ENCODE measurements at places on chromosomes 5 and 9.

- DNase-seq = no peak
Measured at GRCh38 chr5:52283221-52283620, 504.5 kb upstream of the ITGA1 start.

GRCh38 chr5:66307647-66308241 lies 163.6 kb downstream of the SREK1 start:
- DNase-seq = peak; percentile 67

- DNase-seq = peak; percentile 18
Measured at GRCh38 chr5:53642061-53642460, 81.6 kb downstream of the NDUFS4 start.

DNA sequence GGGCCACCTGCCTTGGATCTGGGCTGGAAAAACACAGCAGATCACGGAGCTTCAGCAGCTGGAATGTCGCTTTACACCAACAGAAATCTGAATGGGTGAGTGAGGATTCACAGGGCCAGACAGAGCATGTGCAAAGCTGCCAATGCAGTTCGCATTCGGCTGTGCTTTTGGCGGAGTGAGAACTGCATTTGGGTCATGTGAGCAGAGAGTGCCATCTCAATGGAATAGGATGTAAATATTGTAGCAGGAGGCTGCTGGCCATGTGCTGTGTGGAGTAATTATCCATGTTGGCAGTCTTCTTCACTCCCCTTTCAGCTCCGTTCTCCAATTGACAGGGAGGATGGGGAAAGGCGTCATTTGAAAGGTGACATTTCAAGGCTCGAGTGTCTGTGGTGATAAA lies at the start of gene ANKRD55:
TSS of gene ANKRD55 (minus strand) at position 101 of the 400 bp plus-strand sequence. CDS start 417 bp downstream, outside the sequence.
- DNase-seq = no peak

- DNase-seq = no peak
Measured at GRCh38 chr9:121764371-121764730, 112.9 kb downstream of the DAB2IP start.

DNA sequence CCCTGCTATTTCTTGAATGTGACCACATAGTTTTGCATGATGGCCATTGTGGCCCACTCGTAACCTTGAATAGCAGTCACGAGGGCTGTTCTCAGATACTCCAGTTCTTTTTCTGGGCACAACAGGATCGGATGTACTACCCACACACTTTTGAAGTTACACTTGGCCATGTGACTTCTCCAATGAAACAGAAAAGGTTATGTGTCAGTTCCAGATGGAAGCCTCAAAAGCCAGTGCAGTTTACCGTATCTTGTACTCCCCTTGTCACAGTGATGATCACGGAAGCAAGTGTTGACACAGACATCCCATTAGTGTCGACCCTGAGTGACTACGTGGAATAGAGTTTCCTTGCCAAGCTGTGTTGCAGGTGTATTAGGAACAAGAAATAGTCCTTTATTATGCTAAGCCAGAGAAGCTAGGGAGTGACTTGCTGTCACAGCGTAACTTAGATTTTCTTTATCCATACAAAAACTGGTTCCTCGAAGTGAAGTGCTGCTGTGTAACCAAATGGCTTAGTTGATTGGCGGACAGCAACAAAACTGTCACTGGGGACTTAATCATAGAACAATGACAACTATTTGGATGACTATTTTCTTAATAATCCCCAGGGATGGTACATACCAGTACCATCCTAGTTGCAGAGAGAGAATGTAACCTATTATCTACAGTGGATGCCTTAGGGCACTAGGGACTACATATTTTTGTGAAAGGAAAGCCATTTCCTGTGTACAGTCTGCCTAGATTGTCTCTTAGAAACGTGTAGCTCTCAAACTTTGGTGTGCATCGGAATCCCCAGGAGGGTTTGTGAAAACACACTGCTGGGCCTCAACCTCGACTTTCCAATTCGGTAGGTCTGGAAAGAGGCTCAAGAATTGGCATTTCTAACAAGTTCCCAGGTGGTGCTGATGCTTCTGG lies 90.1 kb upstream of the DMRT1 start:
- peak; percentile 43 for DNase-seq

GRCh38 chr5:76820526-76820890 lies 1.7 kb downstream of the F2RL1 start:
- DNase-seq = no peak

DNA sequence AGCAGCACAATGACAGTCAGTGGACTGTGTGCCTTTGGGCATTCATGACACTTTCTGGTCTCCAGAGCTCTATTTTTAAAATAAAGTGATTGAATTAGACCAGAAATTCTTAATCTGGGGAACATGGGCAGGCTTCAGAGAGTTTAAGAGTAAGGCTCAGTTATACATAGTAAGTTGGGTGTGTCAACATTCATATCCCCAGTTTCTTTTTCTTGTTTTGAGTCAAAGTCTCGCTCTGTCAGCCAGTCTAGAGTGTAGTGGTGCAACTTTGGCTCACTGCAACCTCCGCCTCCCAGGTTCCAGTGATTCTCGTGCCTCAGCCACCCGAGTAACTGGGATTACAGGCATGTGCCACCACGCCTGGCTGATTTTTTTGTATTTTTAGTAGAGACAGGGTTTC lies 13.7 kb upstream of the KIF4B start:
- no peak for DNase-seq

DNA sequence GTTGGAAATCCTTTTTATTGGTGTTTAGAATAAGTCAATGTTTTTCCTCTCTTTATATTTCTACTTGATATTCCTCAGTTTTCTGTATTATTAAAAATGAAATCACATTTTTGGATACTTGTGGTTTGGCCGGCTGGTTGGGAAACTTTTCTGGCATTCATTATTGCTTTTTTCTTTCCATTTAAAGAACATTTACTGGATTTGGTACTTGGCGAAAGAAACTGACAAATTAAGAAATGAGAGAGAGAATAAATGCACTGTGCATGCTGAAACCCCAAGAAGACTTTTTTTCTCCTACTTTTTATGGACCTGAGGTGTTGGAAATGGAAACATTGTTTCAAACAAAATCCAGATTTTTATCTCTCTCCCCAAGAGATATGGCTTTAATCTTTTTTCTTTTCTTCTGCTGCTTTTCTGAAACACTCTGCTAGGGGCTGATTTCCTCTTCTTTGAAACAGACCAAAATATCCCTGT lies 128.4 kb downstream of the SNX18 start:
- DNase-seq = no peak

GRCh38 chr9:130892477-130893304 lies 3.9 kb downstream of the QRFP start:
- no peak for DNase-seq

- no peak for DNase-seq
Measured at GRCh38 chr9:69460012-69460411, 135.0 kb downstream of the ENTREP1 start.

GRCh38 chr5:129718471-129719090 lies 29.3 kb upstream of the MINAR2 start:
- no peak for DNase-seq

DNA sequence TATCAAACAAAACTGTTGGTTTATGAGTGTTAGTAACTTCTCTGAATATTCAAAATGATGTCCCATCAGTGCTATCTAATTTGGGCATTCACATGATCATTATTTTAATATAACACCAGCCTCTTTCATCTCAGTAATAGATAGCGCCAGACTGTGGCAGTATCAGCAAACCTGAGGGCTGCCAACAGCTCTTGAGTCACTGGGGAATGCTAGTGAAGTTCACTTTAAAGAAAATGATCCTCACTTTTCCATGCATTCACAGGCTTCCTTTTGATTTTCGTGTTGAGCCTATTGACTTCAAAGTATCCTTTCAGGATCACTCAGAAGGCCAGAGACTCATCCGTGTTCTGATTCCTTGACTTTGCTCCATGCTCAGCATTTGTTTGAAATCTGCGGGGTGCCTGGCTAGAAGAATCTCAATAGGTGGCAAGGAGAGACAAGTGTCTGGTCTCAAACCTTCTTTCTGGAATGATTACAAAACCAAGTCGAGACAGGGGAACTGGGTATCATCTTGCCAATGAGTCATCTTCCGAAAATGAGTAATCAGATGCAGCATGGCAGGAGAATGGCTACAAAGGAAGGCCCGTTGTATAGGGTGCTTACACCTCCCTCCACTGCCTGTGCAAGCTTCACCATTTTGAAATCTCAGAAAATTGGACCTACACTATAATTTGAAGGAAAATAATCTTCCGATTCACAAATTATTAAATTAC lies 509.1 kb downstream of the RASEF start:
- no peak for DNase-seq

GRCh38 chr5:111892949-111893348 lies 136.0 kb upstream of the NREP start:
- DNase-seq = peak; percentile 40

DNA sequence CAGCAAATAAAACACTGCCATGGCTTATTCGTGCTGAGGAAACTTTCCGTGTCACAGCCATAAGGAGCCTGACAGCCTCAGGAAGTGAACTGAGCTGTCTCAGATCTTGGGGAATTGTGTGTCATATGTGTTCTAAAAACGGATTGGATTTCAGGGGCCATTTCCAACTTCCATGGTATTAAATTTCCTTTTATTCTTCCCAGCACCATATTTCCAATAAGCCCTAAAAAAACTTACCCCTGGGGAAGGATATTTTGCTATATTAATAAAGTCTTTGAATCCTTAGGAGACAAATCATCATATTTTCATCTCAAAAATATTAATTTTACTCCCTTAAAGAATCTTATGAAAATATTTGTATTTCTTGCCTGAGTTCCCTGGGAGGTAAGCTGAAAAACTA lies 93.9 kb downstream of the LHFPL2 start:
- no peak for DNase-seq

GRCh38 chr5:89421035-89421434 lies 538.1 kb upstream of the MEF2C start:
- peak; percentile 19 for DNase-seq

DNA sequence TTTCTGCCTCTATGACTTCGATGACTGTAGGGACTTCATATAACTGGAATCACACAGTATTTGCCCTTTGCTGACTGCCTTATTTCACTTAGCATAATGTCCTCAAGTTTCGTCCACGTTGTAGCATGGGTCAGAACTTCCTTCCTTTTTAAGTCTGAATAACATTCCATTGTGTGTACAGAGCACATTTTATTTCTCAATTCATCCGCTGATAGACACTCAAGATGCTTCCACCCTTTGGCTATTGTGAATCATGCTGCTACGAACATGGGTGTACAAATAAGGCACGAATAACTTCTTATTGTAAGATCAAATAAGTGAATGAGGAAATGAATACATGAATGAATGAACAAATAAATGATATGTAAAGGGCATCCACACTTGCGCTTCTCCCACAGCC lies 13.0 kb downstream of the BARX1 start:
- DNase-seq = no peak

- no peak for DNase-seq
Measured at GRCh38 chr9:107554636-107555035, 65.1 kb upstream of the KLF4 start.

- no peak for DNase-seq
Measured at GRCh38 chr9:107210775-107211174, 72.3 kb upstream of the RAD23B start.

DNA sequence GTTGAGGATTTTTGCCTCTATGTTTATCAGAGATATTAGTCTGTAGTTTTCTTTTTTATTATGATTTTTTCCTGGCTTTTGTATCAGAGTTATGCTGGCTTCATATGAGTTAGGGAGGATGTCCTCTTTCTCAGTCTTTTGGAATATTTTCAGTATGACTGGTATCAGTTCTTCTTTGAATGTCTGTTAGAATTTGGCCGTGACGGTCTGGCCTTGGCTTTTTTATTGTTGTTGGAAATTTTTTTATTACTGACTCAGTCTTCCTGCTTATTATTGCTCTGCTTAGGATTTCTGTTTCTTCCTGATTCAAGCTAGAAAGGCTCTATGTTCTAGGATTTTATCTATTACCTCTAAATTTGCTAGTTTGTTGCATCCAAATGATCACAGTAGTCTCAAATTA lies 421.9 kb downstream of the CDH10 start:
- peak; percentile 5 for DNase-seq

- no peak for DNase-seq
Measured at GRCh38 chr5:159469496-159470372, 139.4 kb upstream of the IL12B start.

DNA sequence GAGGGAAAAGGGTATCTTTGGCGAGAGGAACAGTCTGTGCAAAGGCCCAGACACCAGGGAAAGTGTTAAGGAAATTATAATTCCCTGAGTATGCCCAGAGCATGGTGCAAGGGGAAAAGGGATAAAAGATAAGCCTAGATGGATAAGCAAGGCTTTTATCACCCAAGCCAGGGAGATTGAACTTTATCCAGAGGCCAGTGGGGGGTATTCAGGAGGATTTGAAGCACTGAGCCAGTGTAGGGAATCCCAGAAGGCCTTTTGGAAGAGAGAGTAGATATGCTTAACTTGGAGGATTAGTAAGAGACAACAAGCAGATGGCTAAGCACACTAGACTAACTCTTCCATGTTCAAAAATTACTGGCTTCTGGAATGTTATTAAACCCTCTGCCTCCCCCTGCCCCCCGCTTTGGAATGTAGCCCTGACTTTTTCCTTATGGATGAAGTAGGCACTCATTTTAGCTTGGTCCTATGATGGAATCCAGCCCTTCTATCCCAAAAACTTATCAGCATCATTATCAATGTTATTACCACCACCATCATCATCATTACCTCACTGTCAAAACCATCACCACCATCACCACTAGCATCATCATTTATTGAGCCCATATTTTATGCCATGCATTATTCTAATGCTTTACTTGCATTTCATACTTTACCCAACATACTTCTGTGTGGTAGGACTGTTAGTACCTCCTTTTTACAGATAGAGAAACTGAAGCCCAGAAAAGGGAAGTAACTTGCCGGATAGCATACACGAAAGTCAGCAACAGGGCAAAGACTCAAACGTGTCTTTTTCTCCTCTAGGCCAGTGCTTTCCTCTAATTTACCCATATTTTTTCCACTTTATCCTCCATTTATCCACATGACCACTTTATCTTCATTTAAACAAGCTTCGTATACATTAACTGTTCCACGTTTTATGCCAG lies 237.0 kb downstream of the PAPPA start:
- no peak for DNase-seq

DNA sequence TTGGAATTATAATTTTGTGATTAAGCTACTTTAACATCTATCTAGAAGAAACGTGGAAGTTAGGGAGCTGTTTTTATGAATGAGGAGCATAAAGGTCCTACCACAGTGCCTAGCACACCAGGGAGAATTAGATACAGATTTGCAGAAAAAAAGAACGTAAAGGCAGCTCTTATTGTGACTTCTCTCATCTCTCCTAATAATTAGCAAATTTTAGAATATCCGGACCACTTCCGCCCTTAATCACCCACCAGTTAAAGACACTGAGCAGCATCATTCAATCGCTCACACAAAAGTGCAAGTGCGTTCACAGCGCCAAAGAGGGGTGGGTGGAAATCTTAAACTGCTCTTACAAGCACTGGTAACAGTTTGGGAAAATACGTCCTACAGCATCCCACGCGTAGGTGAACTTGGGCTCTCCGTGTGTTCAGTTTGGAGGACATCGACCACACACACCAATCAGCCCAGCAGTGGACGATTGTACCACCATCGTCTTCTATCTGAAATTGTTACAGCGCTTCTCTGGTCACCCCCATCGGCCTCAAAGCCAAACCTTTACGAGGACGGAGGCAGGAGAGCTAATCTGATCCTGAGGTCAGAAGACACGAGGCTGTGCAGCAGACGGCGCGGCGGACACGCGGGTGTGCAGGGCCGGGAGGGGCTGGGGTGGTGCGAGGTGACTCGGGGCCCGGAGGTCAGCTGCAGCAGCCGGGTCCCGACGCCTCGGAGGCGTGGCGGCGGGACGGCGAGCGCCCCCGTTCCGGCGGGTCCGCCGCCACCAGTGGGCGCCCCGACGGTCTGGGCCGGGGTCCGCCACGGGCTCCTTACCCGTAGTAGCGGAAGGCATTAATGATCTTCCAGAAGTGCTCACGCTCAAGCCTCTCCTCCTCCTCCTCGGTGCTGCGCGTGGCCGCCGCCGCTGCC lies 646 bp downstream of the CARNMT1 start:
- peak; percentile 59 for DNase-seq

- peak; percentile 55 for DNase-seq
Measured at GRCh38 chr5:132782101-132782500, 5.1 kb upstream of the SEPTIN8 start.

Measured in AG08395 (cell line).